ENCODE measurements at places on chromosomes 5 and 9. TPM values are rescaled to one million over a fixed set of nuclear protein-coding genes. Genes with fewer than 3 reads are reported as not detected.

Gene PLAC8L1
- 1.5 TPM for total RNA-seq

Gene HMMR
- 9.8 TPM for total RNA-seq

Gene AQP7
- total RNA-seq = 8.5 TPM

DNA sequence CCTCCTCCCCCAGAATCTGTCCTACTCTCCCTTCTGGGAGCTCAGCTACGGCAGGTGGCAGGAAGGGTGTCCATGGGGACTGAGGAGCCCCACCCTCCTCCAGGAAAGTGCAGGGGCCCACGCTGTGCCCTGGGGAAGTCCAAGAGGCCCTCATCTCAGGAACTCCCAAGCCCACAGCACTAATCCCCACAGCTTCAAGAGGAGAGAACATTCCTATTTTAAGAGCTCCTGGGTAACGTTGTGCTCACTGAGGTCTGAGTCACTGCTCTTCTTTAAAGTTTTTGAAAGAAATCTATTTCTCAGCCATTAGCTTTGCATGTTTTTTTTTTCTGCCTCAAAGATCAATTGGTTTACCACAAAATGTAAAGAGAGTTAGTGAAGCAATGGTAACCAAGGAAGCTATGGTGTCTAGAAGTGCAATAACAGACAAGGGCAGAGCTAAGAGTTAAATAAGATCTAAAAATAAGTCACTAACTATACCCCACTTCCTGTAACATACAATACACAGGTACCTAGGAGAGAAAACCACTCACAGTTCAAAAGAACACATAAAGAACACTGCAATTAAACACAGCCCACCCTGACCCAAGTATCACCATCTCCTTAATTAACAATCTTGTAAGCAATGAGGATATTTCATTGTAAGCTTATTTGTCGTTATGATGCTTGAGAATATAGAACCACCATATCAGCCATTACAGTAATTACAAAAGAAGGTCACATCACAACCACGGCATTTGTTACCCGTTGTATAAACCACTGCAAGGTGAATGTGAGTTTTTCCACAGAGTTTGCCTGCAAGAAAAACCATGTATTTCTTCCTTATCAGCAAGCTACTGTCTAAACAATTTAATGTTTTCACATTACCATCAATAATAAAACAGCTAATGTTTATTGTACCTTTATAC lies 382.3 kb upstream of the SLC30A5 start:
- no peaks in the 10 kb centered on the region for H3K36me3 ChIP-seq
- no peaks in the 10 kb centered on the region for H3K27me3 ChIP-seq
- peaks cover 9% of the 10 kb centered on the region for H3K4me1 ChIP-seq
- no peak overlapping the region for H3K4me3 ChIP-seq
- no peak overlapping the region for H3K27ac ChIP-seq

Gene ANKRD31
- 0.60 TPM for total RNA-seq

GRCh38 chr9:137212520-137212919 lies 7.0 kb downstream of the NDOR1 start:
- no peaks in the 10 kb centered on the region for H3K36me3 ChIP-seq
- peaks cover 8% of the 10 kb centered on the region for H3K4me1 ChIP-seq
- H3K27ac ChIP-seq = no peak overlapping the region
- DNase-seq = no peak
- no peaks in the 10 kb centered on the region for H3K27me3 ChIP-seq

Gene FRMD3
- total RNA-seq = 6.5 TPM

GRCh38 chr9:111237447-111237846 lies 92.6 kb downstream of the OR2K2 start:
- H3K36me3 ChIP-seq = no peaks in the 10 kb centered on the region
- no peaks in the 10 kb centered on the region for H3K4me1 ChIP-seq
- no peak for DNase-seq
- no peak overlapping the region for H3K4me3 ChIP-seq
- H3K27ac ChIP-seq = no peak overlapping the region
